Left renal pelvis (tissue), 4 donors: ENCODE measurements at places on chromosomes 5 and 9. TPM values are rescaled to one million over a fixed set of nuclear protein-coding genes. Genes with fewer than 3 reads are reported as not detected.
A peak's percentile ranks its signal among the peaks of the same experiment; 100 is the strongest.

GRCh38 chr5:6475626-6476312 lies 27.1 kb downstream of the UBE2QL1 start:
- DNase-seq = no peak

DNA sequence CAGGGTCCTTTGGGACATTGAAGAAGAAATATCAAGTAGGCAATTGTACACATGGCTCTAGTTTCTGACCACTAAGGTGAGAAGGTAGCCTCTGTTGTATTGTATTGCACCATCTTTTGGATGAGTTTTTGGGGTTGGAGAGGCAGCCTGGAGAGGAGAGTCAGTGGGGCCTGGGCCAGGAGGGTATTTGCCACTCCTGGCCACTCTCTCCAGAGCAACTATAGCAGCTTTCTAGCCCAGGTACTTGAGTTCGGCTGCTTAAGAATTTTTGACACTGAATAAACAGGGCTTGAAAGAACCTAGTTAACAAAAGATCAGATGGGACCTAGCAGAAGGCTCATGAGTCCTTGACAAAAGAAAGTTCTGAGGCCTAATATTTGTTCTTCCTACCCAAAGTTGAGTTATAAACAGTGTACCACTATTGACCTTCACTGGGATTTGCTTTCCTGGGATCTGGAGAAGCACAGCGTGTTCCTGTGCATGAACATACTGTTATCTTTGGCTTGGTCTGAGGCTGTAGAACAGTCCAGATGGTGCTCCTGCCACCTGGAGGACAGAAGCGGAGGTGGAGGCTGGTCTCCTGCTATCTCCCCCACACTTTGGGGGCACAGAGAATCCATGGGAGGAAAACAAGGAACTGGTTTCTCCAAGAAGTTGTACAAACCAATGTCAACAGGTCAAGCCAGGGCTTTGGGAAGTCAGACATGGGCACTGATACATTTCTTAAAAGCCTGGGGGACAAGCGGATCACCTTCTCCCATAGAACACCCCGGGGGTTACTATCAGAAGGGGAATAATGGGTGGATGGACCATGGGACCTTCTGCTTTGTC lies 110.4 kb upstream of the LIFR start:
- DNase-seq = no peak

DNA sequence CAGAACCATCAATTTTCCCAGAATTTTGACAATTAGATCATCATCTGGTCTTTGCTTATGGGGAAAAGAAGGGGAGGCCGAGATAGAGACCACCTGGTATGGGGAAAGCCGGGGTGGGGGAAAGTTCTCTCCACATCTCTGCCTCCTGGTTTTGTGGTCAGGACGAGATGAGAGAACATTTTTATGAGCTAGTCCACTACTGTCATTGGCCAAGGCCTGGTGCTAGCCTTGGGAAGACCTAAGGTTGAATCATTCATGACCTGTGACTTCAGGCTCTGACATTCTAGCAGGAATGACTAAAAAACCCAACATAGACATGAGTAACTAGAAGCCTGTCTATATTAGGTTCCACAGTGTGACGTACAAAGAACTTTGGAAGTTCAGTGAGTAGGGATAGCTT lies 135.2 kb downstream of the PTTG1 start:
- DNase-seq = no peak

- DNase-seq = peak; percentile 77
Measured at GRCh38 chr9:14030375-14031059, 283.4 kb downstream of the NFIB start.

DNA sequence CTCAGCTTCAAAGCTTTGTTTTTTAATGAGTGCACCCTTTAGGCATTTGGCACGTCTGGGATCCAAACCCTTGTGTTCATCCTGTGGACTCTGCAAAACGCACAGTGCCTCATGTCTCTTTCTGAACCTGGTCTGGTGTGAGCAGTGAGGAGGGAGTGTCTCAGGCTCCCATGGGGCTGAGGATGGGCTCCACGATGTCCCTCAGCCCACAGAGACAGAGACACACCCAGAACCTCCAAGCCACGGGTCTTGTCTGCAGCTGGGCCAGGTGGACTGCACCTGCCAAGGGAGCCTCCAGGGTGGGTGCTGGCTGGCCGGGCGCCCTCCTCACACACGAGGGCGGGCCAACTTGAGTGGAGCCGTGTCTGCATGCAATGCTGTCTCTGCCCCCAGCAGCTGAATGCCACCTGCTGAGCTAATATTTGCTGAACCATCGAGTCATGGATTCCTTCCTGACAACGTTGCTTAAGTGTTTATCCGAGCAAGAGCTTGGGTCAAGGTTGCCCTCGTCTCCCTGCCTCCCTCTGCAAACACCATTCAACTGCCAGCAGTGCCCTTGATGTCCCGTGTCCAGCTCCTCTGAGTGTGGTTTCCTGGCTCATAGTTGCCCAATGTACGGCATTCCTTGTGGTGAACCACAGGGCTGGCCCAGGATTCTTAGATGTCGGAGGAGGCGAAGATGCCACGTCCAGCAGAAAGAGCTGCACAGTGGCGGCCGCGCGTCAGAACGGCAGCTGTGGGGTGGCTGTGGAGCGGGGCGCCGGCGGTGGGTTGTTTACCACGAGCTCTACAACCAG lies 31.4 kb upstream of the LPCAT1 start:
- no peak for DNase-seq

- DNase-seq = peak; percentile 60
Measured at GRCh38 chr5:64784451-64785025, 15.8 kb downstream of the CWC27 start.

GRCh38 chr9:91611582-91611981 lies 187.9 kb upstream of the NFIL3 start:
- no peak for DNase-seq

GRCh38 chr9:121780177-121781040 lies 129.0 kb downstream of the DAB2IP start:
- DNase-seq = no peak

PFN3 gene
- not detected for polyA plus RNA-seq

PTGDS gene
- polyA plus RNA-seq = 66.7 TPM

TAF1L gene
- polyA plus RNA-seq = 0.08 TPM

RELL2 gene
- polyA plus RNA-seq = 0.76 TPM
